Activated CD8-positive, alpha-beta memory T cell treated with anti-CD3 and anti-CD28 coated beads, Interleukin-2, amount 50 U/mL, for 4 hours (primary cell): ENCODE measurements at places on chromosomes 4 and X.

- no peak for DNase-seq
Observed at GRCh38 chrX:39576041-39576872, 521.5 kb downstream of the BCOR start.

- no peak for DNase-seq
Observed at GRCh38 chrX:23954396-23954795, 46.6 kb downstream of the CXorf58 start.

- DNase-seq = no peak
Observed at GRCh38 chrX:134431894-134432293, 28.1 kb upstream of the HPRT1 start.

GRCh38 chr4:5865896-5866599 lies 26.8 kb downstream of the CRMP1 start:
- no peak for DNase-seq

GRCh38 chr4:137532869-137533236 lies 559 bp upstream of the PCDH18 start:
- no peak for DNase-seq

DNA sequence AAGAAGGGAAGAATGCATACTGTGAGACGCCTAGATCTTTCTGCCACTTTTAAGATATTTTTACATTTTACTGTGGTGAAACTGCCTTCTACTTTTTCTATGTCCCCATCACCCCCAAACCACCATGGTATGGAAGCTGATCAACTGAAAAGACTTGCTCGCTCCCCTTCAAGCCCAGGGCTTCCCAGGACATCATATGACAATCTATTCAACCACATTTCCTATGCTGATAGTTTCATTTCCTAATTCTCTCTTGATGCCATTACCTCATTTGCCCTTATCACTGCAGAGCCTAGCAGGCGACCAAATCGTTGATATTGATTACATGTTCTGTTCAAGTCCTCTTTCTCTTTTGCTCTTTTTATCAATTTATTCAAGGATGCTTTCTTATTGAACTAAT lies 40.1 kb upstream of the KLHL34 start:
- no peak for DNase-seq
